Tracheal epithelial cell (primary cell): ENCODE measurements at places on chromosomes 11 and 22. TPM values are rescaled to one million over a fixed set of nuclear protein-coding genes. Genes with fewer than 3 reads are reported as not detected.

The KMT2A gene
- 15.2 and 17.1 TPM in 2 replicates for total RNA-seq

The STIP1 gene
- total RNA-seq, result 98.9 and 144 TPM in 2 replicates

The VWA5A gene
- 10.0 and 21.0 TPM in 2 replicates for total RNA-seq

The L3MBTL2 gene
- 8.7 and 14.0 TPM in 2 replicates for total RNA-seq

The SCGB1A1 gene
- not detected in 2 replicates for total RNA-seq

The DEUP1 gene
- total RNA-seq, result not detected in 2 replicates

The BTBD18 gene
- under 0.01 TPM in 1 of 2 replicates, not detected in the other for total RNA-seq

The GRK3 gene
- total RNA-seq, result 4.8 and 6.2 TPM in 2 replicates

The MAPK11 gene
- 2.8 and 5.8 TPM in 2 replicates for total RNA-seq

The BATF2 gene
- total RNA-seq, result 0.21 and 0.96 TPM in 2 replicates
